ENCODE measurements at places on chromosomes 13 and 19. TPM values are rescaled to one million over a fixed set of nuclear protein-coding genes. Genes with fewer than 3 reads are reported as not detected.

The FRY gene
- polyA plus RNA-seq, result 1.5 TPM

The FGF14 gene
- polyA plus RNA-seq, result not detected

The SULT2A1 gene
- polyA plus RNA-seq, result not detected

The MED29 gene
- 56.8 TPM for polyA plus RNA-seq

The ZNF681 gene
- 1.6 TPM for polyA plus RNA-seq

Measured in CD8-positive, alpha-beta memory T cell (primary cell).